Stimulated activated CD4-positive, alpha-beta T cell treated with anti-CD3 and anti-CD28 coated beads, Interleukin-4, amount 100 ng/mL, for 48 hours (primary cell): ENCODE measurements at places on chromosomes 7 and 10.

DNA sequence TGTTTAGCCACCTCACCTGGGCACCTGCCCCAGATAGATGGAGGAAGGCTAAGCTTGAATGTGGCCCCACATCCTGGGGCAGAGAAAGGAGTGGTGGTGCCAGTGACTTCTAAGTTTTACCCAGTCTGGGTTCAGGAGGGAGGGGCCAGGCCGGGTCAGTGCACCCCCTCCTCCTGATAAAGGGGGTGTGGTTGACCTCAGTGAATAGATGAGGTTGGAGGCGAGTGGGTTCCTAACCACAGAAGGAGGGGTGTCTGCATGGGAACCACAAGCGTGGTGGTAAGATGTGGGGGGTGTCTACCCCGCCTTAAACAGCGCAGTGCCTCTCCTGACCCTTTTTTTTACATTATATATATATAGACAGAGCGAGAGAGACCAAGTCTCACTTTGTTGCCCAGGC, 105.3 kb upstream of the KCTD7 start:
- DNase-seq, result no peak

DNA sequence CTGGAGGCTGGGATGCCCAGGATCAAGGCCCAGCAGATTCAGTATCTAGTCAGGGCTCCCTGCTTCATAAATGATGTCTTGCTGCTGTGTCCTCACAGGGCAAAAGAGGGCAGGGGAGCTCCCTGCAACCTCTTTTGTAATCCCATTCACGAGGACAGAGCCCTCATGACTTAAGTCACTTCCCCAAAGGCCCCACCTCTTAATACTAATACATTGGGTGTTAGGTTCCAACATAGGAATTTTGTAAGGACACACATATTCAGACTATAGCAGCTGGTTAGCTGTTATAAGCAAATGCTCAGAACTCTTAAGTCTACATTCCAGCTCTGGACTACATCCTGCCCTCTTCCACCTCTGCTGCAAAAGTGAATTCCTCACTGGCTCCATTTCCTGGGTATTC, 63.0 kb downstream of the VOPP1 start:
- DNase-seq, result no peak

DNA sequence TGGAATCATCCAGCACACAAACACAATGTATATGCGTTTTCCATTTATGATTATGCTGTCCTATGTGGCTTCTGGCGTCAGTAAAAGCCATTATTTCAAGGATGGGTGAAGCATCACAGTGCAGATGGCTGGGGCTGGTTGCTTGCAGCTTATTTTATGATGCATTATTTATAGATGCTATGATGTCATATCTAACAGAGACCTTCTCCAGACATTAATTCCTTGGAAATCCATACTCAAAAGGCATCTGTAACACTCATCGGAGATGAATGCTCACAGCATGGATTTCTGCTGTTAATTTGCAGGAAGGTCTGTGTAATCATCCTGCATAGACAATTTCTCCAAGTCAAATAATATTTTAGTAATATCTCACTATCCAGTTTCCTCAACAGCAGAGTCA, 7.2 kb downstream of the RGS10 start:
- DNase-seq, result no peak

GRCh38 chr10:108957681-108958080, 965.6 kb downstream of the XPNPEP1 start:
- no peak for DNase-seq

GRCh38 chr7:105876964-105877601, 684 bp upstream of the ATXN7L1 start:
- no peak for DNase-seq

DNA sequence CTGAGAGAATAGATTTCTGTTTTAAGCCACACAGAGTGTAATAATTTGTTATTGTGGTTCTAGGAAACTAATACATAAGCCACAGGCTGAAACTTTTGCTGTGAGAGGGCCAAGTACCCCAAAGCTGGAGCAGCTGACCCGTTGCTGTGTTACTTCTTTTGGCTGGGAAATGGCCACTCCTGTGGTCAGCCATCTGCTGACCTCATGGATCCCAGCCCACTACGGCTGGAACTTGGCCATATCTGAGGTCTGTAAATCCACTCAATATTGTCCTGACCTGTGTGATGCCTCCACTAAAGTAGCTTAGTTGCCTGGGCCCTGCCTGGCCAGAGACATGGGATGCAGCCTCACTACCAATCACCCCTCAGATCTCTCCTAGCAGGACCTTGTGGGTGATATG, 17.4 kb upstream of the LOXL4 start:
- no peak for DNase-seq

DNA sequence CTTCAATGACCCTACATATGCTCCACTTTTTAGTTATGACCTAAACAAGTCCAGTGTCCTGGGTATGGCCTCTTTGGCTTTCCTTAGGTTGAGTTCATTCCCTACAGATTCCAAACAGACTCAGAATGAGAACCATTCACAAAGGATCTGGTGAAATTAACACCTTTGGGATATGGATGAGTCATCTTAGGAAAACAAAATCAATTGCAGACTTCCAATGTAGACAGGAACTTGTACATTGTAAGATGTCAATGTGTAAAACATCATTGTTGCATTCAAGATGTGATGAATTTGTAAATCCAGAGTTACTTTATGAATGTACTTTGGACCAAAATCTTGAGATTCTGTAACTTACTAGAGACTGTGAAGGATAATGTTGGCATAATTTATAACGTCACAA, 43.4 kb upstream of the HECTD2 start:
- DNase-seq, result no peak

GRCh38 chr10:14585287-14586193, 189.2 kb downstream of the FAM107B start:
- DNase-seq, result no peak

- DNase-seq, result peak; percentile 37
These were observed at the start of gene CH25H for GRCh38 chr10:89207181-89207800. Gene CH25H, minus strand, starts transcription at chr10:89207317. Its CDS starts 25 bp downstream, at chr10:89207292.

DNA sequence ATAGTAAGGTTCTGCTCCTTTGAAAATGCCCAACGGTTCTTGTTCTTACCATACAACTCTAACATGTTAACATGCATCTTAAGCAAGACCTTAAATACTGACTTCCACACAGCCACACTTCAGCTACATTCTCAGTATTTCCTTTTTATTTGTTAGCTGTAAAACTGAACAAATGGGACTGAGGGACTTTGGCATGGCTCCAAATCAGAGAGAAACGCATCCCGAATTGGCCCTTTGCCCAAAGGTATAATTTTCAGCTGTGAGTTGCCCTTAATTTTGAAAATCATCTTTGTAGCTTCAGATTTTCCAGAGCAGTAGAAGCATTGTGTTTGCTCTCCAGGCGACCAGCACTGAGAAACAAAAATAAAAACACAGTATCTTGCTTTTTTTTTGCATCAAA, 56.4 kb downstream of the NEUROD6 start:
- no peak for DNase-seq
